ENCODE measurements at places on chromosomes 5 and 9.

DNA sequence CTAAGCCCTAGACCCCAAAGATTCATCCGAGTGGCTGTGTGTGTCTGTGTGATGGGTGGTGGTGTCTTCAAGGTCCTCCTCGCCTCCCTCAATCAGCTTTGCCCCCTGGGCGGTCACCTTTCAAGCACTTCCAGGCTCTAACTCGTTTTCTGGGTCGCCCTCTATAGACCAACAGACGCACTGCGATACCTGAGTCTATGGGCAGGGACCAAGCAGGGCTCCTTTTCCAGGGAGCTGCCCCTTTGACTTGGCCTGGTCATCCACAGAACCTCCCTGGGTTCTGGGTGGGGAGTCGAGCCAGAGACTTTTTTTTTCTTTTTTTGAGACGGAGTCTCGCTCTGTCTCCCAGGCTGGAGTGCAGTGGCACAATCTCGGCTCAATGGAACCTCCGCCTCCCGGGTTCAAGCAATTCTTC lies 1.1 kb downstream of the SLC27A4 start:
- DNase-seq: peak; percentile 91

DNA sequence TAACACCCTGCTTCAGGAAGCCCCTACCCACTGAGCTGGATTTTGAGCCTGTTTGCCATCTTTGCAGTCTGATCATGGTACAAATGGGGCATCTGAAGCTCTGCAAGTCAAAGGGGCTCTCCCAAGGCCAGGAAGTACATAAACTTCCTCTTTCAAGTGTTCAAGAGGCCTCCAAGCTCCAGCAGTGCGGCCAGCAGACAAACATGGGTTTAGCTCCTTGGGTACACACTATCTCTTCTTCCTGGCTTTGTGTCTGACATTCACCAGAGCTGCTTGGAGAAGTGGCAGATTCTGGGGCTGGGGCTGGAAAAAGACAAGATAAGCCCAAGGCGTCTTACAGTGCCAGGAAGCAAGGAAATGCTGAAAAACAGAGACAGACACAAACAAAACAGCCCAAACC lies 34.1 kb downstream of the LAMC3 start:
- peak; percentile 75 for DNase-seq

- peak; percentile 56 for DNase-seq
These were observed 5.3 kb upstream of the TJP2 start for GRCh38 chr9:69168709-69169217.

- no peak for DNase-seq
These were observed 65.1 kb upstream of the PTCH1 start for GRCh38 chr9:95581900-95582299.

DNA sequence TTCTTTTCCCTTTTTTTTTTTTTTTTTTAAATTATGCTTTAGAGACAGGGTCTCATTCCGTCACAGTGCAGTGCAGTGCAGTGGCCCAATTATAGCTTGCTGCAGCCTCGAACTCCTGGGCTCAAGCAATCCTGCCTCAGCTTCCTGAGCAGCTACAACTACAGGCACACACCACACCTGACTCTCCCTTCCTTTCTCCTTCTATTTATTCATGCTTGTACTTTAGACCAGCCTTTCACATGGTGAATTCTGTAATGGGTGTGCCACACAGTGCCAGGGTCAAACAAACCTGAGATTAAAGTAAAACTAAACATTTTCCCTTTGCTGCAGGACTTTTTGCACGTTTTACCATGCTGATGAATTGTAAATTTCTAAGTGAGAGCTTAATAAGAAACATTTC lies 8.0 kb downstream of the SH3RF2 start:
- no peak for DNase-seq

DNA sequence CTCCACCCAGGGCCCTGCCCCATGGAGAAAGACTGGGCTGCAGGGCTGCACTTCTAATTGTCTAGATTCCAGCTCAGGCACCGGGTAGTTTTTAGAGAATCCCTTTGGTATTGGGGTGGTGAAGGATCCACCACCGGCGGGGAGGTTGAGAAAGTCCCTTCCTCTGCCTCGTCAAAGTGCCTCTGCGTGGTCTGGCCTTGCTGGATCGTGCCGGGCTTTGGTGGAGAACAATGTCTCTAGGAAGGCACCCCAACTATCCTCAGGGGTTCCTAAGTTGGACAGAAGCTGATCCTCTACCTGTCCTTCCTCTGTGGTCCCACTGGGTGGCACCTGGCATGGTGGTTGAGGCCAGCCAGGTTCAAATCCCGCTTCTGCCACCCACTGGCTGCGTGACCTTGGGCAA lies 7.3 kb upstream of the AMBP start:
- DNase-seq: no peak

GRCh38 chr9:113095561-113095960 lies 39.0 kb upstream of the ZFP37 start:
- DNase-seq: no peak

GRCh38 chr5:82676661-82677060 lies 398.5 kb upstream of the RPS23 start:
- peak; percentile 77 for DNase-seq

GRCh38 chr5:1325191-1325741 lies 19.6 kb downstream of the CLPTM1L start:
- DNase-seq: no peak

GRCh38 chr5:143360755-143361154 lies 42.7 kb downstream of the NR3C1 start:
- DNase-seq: no peak

DNA sequence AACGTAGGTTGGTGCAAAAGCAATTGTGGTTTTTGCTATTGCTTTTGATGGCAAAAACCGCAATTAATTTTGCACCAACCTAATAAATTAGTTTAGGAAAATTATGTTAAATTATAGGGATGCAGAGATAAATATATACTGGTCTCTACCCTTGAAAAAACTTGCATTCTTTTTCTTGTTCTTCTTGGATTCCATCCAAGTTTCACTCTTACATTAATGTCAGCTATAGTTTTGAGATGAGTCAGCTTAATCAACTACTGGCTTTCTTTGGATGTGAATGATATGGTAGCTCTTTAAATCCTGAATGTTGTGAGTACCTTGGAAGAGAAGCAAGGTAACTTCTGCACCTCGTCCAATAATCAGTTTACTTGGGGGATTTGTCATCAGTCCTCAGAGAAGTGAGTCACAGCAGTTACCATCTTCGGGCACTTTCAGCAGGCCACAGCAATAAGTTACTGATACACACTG lies 549.0 kb upstream of the ZNF608 start:
- DNase-seq: peak; percentile 17

DNA sequence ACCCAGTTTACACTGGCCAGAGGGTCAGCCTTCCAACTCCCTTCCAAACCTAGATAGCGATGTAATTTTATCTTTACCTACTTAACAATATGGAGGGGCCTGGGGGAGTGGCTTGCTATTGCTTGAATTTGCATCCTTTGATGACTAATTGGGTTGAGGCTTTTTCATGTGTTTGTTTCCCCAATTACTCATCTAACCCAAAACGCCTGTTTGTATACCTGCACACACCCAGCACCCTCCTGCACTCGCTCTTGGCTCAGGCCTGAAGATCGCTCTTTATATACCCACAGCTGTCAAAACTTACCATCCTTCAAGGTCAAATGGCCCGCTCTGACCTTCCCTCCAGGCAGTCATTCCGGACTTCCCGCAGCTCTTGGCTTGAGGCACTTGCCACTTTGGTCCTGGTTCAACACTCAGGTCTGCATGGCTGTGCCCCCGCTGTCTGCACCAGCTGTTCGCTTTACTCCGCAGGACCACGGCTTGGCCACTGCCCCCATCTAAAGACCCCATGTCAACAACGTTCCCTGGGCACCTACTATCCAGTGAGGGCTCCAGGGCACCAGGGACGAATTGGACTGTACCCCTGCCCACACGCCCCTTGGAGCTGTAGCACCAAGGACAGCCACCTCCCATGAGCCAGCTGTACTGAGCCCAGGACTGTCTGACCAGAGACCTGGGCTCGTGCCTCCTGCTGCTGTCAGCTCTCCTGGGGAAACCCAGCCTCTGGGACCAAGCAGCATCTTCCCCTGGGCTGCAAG lies 76.1 kb upstream of the ADAMTS2 start:
- DNase-seq: no peak

GRCh38 chr5:137666901-137667300 lies 69.0 kb downstream of the KLHL3 start:
- DNase-seq: no peak

GRCh38 chr5:36396640-36397039 lies 94.9 kb upstream of the RANBP3L start:
- no peak for DNase-seq

DNA sequence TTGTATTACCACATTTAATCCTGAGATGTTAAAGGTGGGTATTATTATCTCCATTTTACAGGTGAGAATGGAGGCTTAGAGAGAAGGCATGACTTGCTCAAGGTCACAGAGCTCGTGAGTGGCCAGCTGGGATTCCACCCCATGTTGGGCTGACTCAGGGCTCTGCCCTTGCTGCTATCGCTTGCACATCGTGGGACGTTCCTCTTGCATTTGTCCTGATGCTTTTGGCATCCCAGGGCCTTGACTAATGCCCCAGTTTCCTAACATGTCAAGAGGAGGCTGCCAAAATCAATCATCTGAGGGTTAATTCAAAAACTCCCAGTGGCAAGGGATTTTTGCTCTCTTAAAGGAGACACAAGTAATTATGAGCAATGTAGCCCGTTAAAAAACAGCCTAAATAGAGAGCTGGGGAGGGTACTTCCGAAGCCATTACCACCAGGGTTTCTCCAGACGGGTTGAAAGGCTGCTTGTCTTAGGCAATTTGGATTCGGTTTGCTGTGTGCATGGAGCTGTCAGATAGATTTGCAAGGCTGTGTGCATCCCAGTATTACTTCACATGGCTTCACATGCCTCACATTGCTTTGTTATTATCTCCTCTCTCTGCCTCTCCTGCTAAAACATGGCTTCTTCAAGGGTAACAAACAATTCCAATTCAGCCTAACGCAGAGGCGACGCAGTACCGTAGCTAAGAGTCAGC lies 347.4 kb downstream of the DRD1 start:
- DNase-seq: no peak

- no peak for DNase-seq
These were observed 82.7 kb downstream of the SV2C start for GRCh38 chr5:76165711-76166374.

DNA sequence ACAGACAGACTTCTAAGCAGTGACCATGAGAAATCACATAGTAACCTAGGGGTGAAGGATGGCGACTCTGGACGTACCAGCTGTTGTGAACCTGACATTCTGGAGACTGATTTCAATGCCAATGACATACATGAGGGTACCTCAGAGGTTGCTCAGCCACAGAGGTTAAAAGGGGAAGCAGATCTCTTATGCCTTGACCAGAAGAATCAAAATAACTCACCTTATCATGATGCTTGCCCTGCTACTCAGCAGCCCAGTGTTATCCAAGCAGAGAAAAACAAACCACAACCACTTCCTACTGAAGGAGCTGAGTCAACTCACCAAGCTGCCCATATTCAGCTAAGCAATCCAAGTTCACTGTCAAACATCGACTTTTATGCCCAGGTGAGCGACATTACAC lies 38.0 kb upstream of the CCDC152 start:
- DNase-seq: peak; percentile 78

- no peak for DNase-seq
These were observed 145.9 kb downstream of the ASTN2 start for GRCh38 chr9:117268847-117269446.

DNA sequence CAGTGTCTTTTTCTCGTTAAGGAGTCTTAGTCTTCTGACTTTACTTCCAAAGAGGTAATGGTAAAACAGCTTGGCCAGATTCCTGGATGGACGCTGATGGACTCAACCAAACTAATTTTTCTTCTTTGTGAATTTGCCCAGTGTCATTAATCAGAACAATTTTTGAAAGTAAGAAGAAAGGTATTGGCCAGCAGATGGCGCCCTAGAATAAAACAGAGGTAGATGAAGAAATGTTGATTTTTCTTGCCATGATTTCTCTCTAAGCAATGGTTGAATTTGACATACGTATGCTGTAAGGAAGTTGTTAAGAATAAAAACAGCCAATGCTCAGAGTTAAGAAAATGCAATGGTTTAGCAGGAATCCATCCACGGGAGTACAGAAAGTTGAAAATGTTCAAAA lies 500.0 kb downstream of the DIRAS2 start:
- DNase-seq: peak; percentile 82

DNA sequence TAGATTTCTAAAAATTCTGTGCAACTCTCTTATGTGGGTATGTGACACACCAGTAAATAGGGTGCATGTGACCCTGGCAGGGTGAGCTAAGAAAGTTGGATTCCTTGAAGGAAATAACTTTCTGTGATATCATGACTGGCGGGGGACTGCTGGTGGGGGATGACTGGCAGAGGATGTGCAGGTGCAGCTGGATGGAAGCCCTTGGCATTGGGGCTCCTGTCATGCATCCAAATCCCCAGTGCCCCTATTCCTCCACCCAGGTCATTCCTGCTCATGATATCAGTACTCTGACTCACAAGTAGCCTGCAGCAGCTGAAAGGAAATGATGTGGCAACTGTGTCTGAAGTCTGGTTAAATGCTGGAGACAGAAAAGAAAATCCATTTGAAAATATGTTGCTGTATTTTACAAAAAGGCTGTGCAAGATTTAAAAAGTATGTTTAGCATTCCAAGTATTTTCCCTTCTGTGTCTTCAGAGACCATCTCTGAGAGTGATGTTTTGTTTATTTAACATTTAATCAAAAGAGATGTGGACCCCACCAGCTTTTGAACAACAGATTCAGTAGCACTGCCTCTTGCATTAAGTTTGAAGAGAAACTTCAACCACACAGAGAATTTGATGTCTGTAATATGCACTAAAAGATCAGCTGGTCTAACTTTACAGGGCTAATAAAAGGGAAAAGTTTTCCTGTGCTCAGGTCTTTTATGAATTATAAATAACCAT lies 17.9 kb upstream of the ZSWIM6 start:
- DNase-seq: peak; percentile 52

GRCh38 chr5:96199713-96200183 lies 233.3 kb downstream of the PCSK1 start:
- no peak for DNase-seq

GRCh38 chr5:12794476-12795332 lies 890.5 kb upstream of the CTNND2 start:
- DNase-seq: no peak

- DNase-seq: no peak
These were observed 130.7 kb upstream of the NR3C1 start for GRCh38 chr5:143533978-143534760.

- DNase-seq: no peak
These were observed 787.1 kb upstream of the CTNND2 start for GRCh38 chr5:12691330-12691729.

GRCh38 chr5:147935032-147935431 lies 28.7 kb upstream of the C5orf46 start:
- peak; percentile 76 for DNase-seq

- no peak for DNase-seq
These were observed 50.0 kb downstream of the PTPRD start for GRCh38 chr9:10562581-10563343.

GRCh38 chr5:106909716-106910115 lies 761.0 kb downstream of the EFNA5 start:
- DNase-seq: no peak

DNA sequence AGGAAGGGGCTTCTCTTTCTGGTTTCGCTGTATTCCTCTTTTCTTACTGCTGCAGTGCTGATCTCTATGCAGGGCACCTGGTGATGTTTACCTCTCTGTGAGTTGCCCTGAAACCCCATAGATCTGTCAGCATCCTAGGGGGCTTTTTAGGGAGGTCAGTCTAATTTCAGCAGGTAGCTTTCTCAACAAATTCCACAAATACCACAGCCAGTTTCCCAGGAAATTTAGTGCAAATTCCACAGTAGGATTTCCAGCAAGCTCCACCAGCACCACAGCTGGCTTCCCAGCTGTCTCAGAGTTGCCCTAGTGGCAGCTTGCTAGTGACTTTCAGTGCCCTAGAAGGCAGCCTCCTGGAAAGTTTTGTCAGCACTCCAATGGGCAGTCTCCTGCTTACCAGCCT lies 379.1 kb upstream of the SMC2 start:
- no peak for DNase-seq
